Activated T-helper 1 cell treated with Interleukin-2 at 50 U/mL for 16 hours (primary cell): ENCODE measurements at places on chromosomes 5 and 9.

DNA sequence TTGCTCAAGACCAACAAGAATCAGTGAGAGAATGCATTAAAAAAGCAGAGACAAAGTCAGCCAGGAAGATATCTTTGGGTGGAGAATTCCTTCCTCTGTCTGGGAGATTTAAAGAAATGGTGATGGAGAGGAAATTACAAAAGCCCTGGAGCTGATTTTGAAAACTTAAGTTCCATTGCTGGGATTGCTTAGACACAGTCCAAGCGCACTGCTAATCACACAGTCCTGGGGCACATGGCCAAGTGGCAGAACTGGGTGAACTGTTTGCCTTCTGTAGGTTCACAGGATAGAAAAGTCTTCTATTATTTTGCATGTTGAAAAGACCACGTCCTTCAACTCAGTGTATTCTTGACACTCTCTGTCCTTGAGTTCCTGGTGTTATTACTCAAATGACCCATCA lies 284.9 kb upstream of the FBXL7 start:
- no peak for DNase-seq

GRCh38 chr9:15837079-15837679 lies 284.3 kb downstream of the CCDC171 start:
- DNase-seq: no peak

DNA sequence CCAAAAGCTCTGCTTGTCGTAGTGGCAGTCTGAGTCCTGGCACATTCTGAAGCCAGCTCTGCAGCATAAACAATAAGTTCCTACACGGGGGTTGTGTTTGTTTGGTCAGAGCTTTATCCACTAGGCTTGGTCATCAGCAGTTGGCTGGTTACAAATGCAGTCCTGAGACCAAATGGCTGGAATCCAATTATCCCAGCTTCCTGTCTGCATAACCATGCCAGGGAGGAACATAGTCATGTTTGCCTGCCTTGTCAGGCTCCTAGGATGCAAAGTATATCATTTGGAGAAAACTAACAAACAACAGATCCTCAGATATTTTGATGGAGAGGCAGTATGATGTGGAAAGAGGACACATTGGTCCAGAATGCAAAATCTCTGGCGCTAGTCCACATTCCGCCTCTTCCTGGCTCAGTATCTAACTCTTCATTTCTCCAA lies 85.8 kb downstream of the FBXO38 start:
- no peak for DNase-seq

- DNase-seq: no peak
These were observed 472.1 kb downstream of the DMRT2 start for GRCh38 chr9:1522219-1522767.

DNA sequence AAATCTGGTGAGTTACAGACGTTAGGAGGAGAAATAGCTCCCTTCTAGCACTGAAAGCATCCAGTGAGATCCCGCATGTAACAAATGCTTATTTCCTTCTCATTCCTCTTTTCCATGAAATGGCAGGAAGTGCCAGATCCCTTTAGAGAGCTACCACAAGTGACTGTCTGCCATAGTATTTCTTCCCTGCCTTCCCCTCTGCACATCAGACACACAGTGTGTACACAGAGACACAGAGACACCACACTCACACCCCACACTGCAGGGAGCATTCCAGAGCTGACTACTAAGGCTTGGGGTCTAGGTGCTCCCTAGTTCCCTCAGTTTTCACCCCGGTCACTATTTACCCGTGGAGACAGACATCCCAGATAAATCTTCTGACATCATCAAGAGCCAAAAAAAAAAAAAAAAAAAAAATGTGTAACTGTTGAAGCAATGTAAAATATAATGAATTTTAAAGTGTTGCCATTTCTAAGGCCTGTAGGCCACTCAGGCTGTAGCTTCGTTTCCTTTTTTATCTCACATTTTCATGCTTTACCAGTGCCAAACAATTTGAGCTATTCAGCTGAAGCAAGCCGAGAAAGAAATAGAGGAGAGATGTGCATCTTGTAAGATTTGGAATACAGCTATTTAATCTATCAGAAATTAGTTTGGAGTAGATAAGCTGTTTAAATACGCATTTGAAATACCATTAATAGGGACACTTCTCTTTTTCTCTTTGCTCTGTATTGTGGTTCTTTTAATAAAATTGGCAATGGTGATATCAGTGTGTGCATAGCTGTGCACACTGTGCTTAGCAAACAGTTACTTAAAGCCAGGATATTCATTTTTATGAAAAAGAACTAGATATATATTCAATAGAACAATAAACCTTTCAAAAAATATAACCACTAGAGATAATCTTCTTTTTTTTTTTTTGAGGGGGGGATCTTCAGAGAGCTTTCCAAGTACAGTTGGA lies 405.5 kb downstream of the PDE4D start:
- DNase-seq: no peak

DNA sequence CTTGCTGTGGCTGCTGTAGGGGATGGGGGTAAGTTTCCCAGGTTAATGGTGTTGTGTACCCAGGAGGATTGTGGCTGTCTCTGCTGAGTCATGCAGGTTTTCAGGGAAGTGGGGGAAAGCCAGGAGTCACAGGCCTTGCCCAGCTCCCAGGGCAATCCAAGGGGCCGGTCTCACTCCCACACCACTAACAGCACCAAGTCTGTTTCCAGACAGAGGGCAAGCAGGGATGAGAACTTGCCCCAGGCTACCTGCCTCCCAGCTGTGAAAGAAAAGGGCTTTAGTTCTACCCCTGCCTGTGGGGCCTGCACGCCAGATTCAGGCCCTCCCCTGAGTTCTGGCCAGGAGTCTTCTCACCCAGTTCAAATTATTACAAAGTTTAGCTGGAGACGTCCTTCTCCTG lies 579.8 kb upstream of the ST8SIA4 start:
- no peak for DNase-seq

DNA sequence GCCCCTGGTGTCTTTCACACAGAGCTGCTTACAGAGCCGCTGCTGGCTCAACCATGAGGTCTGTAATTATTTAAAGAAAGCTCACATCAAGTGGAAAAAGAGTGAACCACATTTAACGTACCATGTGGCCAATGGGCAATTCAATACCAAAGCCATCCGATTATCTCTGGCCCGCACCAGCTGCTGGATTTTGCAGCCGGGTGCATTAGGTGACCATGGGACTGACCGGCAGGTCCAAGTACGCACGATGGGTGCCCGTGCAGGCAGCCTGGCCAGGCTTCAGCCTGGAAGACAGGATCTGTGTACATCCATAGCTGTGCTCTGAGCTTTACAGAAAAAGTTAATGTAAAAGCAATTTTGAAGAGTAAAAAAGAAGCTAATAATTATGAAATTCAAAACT lies 20.5 kb downstream of the PPARGC1B start:
- DNase-seq: no peak

GRCh38 chr9:75798505-75798904 lies 92.0 kb upstream of the PCSK5 start:
- no peak for DNase-seq

GRCh38 chr5:96967400-96967799 lies 31.5 kb downstream of the LNPEP start:
- DNase-seq: no peak

DNA sequence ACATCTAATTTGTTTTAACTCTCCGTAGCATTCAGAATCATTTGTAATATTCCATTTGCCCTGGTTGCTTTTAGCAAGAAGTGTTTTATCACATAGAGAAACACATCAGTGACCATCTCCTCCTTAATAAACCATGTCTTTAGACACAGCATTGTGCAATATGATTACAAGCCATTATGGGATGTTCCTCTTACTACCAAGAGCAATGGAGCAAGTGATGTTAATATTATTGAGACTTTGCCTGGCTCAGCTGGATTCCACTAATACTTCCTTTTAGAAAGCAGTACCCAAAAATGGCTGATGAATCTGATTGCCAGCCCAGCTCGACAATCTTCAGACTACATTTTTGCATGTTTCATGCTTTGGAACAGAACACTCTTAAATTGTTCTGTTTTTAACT lies 364.2 kb downstream of the OSTF1 start:
- DNase-seq: no peak

DNA sequence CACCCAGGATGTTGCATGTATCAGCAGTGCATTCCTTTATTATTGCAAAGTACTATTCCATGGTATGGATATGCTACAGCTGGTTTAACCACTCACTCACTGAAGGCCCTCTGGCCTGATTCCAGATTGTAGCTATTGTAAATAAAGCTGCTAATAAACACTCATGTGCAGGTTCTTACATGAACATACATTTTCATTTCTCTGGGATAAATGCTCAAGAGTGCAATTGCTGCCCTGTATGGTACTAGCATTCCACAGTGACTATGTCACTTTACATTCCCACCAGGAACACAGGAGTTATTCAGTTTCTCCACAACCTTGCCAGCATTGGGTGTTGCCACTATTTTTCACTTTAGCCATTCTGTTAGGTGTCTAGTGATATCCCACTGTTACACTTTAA lies 267.6 kb downstream of the SPOCK1 start:
- no peak for DNase-seq

DNA sequence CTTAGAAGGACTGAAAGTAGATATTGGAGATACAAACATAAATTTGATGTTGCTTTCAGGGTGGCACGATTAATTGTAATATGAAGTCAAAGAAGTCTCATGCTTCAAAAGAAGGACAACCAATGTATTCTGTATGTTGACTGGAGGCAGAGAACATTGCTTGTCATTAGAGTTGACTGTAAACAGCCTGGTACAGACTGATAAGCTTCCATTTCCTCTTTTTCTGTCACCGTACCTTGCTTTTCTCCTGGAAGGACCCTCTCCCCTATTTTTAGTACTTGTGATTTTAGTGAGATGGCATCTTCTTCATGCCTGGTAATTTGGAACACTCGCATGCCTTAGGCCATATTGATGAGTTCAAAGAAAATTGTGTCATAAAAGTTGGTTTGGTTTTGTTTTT lies 809.4 kb downstream of the PRELID2 start:
- DNase-seq: no peak

DNA sequence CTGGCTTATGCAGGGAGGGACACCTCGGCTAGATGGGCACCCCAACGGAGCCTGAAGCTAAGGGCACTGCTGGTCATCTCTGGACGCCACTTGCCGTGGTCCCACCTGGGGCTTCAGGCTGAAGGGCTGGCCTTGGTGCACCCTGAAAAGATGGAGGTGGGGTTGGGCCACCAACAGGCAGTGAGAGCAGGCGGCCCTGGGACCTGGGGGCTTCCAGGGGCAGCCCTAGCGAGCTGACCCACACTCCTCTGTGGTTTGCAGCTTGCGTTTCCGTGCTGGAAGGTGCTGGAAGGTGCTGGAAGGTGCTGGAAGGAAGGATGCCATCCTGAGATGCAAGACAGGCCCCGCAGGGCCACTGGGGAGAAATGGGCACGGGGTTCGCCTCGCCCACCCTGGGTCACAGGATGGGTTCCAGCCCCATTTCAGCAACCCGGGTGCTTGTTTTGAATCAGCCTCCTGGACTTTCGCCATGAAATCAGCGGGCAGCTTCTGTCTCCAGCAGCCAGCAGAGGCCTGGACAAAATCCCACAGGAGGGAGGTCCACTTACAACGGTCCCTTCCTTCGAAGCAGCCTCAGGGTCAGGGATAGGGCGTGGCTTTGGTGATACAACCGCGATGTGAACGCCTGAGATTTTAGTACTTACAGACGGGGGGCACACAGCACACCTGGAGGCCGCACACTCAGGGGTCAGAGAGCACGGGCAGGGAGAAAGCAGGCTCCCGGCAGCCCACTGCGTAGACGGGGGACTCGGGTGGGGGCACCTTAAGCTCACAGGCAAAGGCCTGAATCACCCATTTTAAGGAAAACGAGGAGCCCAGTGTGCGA lies 303.1 kb upstream of the IRX4 start:
- no peak for DNase-seq

GRCh38 chr5:18091142-18091541 lies 456.9 kb downstream of the TAF11L14 start:
- no peak for DNase-seq

- DNase-seq: no peak
These were observed 47.2 kb downstream of the EBF1 start for GRCh38 chr5:159052401-159053011.

GRCh38 chr5:1563617-1564181 lies 39.9 kb upstream of the LPCAT1 start:
- DNase-seq: no peak

DNA sequence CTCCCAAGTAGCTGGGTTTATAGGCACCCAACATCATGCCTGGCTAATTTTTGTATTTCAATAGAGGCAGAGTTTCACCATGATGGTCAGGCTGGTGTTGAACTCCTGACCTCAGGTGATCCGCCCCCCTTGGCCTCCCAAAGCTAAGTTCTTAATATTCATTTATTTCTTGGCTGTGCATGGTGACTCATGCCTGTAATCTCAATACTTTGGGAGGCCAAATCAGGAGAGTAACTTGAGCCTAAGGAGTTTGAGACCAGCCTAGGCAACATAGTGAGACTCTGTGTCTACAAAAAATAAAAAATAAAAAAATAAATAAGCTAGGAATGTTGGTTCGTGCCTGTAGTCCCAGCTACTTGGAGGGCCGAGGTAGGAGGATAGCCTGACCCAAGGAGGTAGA lies 587.1 kb upstream of the FTMT start:
- no peak for DNase-seq

- no peak for DNase-seq
These were observed 31.0 kb upstream of the PHF24 start for GRCh38 chr9:34927061-34927460.

GRCh38 chr9:17490110-17490509 lies 88.8 kb upstream of the SH3GL2 start:
- DNase-seq: no peak

DNA sequence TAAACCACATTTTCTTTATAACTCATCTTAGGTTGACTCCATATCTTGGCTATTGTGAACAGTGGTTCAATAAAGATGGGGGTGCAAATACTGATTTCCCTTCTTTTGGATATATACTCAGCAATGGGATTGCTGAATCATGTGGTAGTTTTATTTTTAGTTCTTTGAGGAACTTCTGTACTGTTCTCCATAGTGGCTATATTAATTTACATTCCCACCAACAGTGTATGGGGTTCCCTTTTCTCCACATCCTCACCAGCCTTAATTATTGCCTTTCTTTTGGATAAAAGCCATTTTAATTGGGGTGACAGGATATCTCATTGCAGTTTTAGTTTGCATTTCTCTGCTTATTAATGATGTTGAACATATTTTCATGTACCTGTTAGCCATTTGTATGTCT lies 107.7 kb upstream of the EQTN start:
- no peak for DNase-seq

DNA sequence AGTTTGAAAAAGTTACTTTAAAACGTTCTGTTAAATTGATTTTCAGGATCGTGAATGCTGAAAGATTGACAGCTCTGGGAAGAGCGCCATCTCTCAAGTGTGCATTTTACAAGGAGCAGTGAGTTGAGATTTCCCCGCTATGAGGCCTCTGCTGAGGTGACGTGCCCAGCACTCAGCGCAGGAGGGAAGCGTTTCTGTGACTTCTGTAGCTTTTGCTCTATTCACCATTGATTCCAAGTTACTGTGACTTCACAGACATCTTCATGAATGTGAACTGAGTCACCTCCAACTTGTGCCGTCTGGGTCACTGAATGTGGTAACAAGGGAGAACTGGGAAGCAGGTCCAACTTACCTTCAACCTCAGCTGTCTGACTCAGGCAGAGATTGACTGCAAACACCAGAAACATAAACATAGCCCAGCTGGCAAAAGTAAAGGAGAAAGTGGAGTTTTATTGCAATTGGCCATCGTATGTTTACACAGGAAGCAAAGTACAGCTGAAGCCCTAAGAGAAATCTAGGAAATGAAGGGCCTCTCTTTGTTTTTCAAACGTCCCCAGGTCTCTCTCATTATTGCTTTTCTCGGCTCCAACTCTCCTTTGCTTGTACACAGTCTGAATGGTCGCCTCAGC lies 428.8 kb upstream of the CLINT1 start:
- DNase-seq: no peak
